NCI-H526 (cell line): ENCODE measurements at places on chromosomes 2 and 18.

- DNase-seq = no peak
Measured at GRCh38 chr18:57431467-57432080, 3.6 kb upstream of the ONECUT2 start.

DNA sequence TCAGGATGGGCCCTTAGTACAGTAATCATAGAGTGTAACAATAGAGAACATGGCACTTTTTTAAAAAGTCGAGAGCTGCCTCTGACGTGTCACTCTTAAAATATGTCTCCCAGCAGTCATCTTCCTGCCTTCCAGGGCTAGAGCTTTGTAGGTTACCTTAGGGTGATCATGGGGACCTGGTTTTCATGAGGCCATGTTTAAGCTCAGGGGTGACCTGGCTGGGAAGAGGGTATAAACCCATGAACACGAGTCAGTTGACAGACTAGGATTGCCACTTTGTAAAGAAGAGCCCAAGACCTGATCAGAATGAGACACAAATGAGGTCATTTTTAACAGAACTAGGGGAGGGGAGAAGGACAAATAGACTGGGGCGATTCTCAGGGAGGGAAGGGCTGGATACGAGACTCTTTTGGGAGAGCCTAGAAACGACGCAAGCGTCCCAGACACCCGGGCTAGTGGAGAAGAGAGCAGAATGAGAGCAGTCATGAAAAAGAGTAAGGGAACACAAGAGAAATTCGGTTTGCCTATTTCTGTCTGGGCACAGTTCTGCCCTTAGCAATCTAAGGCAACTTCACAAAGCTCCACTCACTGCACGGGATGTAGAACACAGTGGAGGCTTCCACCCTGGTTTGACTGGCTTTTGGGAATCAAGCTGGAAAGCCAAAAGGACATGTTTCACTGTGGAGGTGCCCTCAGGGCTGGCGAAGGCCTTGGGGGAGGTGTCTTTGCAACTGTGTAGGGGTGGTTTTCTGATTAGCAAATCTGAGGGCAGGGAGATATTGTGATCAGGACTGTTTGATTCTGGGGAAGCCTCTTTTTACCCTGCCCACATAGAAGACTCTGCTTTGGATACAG lies 1.8 kb upstream of the RAB31 start:
- DNase-seq = no peak

- DNase-seq = no peak
Measured at GRCh38 chr2:24435391-24436316, 55.4 kb upstream of the NCOA1 start.

DNA sequence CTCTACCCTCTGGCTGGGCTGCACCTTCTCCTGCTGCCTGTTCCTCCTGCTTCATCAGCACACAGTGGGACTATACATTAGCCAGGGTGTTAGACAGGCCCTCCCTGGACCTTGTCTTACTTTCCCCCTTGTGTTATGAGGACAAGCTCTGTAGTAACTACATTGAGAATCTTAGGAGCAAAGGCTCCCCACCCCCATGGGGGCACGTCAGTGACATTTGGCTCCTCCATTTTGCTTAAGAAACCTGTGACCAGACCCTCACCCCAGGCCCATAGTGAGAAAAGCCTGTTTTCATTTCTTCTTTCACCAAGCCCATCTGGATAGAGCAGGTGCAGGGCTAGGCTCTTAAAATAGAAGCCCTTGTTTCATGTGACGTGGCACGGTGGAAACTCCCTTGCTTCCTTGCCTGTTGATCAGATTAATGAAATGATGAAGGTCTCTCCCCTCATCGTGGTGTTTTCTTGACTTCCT lies 146.7 kb downstream of the RPIA start:
- no peak for DNase-seq

- DNase-seq = no peak
Measured at GRCh38 chr2:85907671-85908157, 18.9 kb upstream of the ST3GAL5 start.

DNA sequence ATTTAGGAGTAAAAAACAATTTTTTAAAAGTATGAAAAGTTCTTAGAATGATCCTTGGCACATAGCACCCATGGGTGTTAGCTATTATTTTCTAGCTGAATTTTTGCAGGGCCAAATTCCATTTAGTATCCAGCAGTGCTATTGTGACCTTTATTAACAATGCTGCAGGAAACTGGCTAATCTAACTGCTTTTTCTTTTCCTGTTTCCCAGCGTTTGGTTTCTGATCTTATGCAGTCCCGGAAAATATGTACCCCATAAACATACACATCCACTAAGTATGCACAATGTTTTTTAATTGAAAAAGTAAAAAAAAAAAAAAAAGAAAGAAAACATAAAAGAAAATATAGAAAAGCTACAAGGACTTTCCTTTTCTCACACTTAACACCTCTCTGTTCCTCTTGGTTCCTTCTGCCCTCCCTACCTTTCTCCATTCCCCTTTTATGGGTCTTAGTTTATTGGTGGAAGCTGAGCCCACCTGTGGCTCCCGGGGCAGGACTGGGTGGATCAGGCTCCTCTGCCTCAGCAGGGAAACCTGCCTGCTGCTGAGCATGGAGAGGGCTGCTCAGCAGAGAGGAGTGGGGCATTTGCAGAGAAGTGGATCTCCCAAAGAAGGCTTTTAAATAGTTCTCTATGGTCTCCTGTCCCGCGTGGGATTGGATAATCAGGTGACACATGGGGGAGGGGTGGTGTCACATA lies 9.3 kb upstream of the SLC16A14 start:
- no peak for DNase-seq

DNA sequence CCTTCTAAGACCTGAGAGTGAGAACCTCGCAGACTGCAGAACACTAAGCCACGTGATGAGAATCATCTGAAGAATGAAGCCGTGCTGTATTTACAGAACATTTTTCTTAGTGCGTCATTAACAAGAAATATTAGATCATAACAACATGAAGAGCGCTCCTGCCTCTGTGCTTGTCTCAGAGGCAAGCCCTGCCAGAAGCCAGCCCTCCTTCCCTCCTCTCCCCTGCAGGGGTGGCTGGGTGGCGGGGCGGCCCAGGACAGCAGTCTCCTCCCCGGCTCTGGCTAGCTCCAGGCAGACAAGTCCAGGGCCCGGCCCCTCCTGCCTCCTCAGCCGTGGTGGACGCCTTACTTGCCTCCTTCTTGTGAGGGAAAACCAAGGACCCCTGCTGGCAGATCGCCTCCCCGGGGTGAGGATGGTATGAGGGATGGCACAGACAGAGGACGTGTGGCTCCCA lies 262.7 kb downstream of the TWIST2 start:
- no peak for DNase-seq

DNA sequence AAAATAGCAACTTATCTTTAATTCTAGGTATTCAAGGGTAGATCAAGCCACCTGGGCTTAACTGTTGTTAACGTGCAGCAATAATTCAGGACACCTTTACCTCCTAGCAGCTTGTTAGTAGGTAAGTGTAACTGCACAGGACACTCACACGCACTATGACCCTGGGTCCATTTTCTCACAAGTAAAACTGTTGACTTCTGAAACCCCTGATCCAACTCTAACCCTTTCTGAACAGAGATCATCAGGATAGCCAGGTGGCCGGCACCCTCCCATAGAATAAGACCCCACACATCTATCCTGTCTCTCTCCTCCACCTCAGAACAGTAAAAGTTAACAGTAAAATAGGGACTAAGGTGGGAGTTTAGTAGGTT lies 610 bp downstream of the SPC25 start:
- DNase-seq = no peak

DNA sequence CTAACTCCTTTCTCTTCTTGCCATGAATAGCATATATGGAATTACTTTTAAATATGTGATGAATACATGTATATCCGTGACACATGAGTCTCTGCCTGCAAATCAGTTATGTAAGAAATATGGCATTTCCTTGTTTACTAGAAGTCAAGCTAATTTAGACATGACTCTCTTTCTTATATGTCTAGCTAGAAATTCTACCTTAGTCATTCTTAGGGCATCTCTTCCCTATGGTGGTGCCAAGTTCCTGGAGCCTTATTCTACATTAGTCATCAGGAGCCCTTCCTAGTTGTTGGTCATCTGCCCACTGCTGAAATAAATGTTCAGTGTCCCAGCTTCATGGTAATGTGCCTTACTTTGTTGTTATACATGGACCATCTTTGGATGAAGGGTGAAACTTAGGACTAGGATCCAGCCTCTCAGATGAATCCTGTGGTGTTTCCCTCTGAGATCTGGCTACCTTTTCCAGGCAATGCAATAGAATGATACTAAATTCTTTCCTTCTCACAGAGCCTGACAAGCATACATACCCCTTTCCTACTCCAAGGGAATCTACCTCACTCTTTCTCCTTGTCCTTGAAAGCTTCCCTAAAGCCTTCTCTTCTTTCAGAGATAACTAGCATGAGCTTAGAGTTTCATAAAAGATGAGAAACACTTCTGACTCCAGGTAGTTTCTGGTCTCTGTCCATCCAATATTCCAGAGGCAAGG lies 415.3 kb upstream of the VWC2L start:
- no peak for DNase-seq

DNA sequence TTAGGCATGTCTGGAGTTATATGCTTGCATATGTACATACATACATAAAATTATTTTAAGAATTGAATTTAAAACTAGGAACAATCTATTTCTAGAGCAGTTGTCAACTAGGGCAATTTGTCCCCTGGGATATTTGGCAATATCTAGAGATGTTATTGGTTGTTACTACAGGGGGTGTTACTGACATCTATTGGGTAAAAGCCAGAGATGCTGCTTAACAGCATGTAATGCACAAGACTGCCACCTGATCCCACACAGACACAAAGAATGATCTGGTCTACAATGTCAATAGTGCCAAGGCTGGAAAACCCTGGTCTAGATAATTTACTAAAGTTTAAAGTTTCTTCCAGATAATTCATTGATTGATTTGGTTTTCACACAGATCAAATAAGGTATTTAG lies 185.3 kb downstream of the NYAP2 start:
- DNase-seq = no peak

DNA sequence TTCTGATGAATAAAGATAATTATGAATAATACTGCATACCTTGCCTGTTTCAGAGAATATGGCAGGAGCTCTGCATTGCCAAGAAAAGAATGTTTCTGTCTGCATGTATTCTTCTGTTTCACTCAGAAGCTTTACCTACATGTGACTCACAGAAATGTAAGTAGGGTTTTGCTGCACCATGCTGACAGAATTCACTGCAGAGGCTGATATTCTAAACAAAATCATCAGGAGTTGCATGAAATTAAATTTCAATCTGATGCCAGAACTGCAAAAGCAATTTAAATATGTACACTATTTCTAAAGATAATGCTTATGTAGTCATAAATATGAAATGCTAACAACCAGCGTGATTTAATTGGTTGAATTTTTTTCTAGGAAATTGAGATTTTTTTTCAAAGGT lies 332.8 kb upstream of the FSHR start:
- DNase-seq = no peak

- no peak for DNase-seq
Measured at GRCh38 chr2:28438532-28439063, 45.9 kb downstream of the FOSL2 start.

DNA sequence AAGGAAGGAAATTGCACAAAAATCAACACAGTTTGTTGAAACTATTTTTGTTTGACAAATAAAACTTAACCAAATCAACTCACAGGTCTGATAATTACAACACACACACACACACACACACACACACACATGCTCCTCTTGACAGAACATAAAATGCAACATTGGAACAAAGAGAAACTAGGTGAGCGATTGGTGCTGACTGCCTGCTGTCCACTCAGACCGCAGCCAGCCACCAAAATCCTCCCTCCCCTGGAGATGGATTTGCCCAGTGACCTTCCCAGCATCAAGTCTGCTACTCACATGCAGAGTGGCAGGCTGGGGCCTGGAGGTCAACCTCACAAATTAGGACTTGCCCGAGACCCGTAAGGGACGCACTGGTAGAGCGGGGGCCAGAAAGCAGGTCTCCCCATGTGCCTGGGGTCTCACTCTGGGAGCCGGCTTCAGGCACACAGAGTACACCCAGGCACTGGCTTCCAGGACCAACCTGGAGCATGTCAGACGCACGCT lies 61.4 kb downstream of the DIPK1C start:
- no peak for DNase-seq

GRCh38 chr2:86015006-86015405 lies 90.7 kb downstream of the POLR1A start:
- DNase-seq = no peak

DNA sequence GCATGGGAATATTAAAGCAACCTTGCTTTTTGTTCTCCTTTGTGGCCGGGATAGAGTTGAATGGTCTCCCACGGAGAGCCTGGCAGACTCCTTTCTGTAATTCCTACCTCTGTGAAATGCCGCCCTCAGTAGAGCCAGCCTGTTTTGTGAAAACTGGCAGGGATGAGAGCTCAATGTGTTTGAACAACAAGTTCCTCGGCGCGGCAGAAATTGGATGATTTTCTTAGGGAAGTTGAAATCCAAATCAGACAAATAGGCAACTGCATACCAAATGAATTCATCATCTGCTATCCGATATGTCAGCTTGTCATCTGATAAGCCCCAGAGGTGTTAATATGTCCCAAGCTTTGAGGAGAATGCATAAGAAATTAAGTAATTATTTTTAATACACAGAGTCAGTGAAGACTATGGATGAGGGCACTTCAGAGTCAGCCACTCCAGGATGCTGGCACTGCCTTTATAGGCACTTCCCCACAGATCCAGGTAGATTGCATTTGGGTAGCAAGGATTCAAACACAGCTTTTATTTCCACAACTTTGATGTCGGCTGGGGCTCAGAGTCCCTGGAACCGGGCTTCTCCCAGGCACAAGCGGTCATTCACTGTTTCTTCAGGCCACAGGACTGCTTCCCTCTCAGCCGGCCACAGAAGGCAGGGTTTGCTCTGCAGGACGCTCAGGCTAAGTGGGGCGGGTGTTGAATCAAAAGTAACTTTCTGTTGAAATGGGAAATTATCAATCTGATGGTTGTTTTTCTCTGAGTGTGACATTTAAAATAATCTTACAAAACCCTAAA lies 82.8 kb upstream of the REV1 start:
- no peak for DNase-seq

DNA sequence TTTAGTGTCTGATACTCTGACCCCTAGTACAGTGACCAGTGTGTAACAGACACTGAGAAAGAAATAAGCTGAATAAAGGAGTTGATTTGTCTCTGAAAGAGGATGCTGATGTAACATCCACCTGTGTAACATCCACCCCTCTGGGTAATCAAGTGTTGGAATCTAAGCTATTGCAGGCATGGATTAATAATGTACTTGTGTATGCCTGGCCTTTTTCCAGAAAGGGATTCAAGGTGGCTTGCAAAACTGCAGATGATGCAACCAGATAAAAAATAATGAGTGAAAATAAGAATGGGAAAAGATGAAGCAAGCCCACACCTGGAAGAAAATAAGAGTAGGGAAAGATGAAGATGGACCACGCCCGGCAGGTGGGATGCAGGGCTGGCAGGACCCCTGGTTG lies 48.2 kb upstream of the FOXI3 start:
- no peak for DNase-seq

DNA sequence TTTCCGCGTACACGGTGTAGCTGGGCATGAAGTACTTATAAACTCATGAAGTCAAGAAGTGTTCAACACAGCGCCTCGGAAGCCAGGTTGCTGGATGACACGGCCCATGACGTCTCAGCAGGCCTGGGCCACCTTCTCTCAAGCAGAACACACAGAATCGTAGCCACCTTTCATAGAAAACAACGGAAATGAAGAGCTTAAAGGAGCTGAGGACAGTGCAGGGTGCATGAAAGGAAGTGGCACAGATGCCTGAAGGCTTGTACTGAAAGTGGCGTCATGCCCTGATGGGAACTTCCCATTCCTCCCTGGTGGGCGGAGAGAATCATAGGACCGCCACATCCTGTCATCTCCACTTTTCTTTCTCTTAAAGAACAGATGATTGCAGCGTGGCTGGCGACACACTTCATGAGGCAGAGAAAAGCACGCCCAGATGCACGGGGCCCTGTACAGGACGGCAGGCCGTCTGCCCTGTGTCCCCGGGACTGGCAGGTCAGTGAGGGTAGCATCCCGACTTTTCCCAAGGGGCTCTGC lies 31.1 kb downstream of the HDAC4 start:
- DNase-seq = no peak
